ENCODE measurements at places on chromosomes 12 and 14.

DNA sequence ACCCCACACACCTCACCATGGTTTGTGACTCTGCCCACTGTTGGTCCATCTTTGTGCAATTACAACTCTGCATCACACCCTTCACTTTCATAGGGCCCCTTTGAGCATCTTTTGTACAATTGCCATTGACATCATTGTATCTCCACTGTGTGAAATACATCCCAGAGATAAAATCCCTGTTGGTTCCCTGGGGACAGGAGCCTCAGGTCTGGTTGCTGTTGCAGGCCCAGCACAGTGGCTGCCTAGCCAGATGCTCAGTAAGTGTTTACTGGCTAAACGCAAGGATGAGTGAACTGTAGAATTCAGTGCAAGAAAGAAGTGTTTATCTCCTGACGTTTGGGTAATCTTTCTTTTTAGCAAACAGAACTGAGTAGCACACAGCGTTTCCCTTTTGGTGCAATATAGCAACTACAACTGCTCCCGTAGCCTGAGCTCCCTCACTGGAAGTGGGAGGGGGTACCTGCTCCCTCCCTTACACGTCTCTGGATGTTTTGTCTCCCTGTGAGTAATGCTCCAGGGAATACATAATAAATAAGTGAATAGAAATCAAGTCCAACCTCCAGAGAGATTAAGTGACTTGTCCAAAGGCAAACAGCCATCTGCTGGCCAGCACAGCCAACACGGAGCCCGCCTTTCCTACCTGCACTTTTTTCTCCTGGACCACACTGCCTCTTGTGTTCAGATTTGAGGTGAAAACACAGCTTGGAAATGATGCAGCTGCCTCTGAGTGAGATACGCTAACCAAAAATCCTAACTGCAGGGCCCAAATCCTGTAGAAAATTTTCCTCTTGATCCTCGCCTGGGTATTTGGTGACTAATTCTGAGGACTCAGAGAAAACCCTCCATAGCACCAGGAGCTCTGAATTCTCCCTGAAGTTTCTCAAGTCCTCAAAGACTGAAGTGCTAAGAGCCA is 27.4 kb downstream of the GALNT16 start:
- DNase-seq = no peak

DNA sequence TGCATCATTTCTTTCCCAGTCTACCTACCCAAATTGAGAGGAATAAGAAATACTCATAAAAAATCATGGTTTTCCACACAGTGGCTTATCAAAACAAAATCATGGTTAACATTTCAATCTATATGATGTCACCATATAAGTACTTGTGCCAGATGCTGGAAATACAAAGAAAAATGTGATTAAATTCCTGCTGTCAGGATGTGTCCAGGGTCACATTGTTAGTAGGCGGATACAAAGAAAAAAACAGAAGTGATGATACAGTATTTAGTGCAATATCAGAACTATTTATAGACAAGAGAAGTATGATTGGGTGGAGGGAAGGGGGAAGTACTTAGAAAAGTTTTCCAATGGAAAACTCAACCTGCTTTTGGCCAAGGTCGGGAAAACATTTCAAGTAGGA is 47.0 kb upstream of the OR6J1 start:
- no peak for DNase-seq

- DNase-seq = no peak
These were observed 191.9 kb downstream of the SOX5 start for GRCh38 chr12:23757541-23757962.

DNA sequence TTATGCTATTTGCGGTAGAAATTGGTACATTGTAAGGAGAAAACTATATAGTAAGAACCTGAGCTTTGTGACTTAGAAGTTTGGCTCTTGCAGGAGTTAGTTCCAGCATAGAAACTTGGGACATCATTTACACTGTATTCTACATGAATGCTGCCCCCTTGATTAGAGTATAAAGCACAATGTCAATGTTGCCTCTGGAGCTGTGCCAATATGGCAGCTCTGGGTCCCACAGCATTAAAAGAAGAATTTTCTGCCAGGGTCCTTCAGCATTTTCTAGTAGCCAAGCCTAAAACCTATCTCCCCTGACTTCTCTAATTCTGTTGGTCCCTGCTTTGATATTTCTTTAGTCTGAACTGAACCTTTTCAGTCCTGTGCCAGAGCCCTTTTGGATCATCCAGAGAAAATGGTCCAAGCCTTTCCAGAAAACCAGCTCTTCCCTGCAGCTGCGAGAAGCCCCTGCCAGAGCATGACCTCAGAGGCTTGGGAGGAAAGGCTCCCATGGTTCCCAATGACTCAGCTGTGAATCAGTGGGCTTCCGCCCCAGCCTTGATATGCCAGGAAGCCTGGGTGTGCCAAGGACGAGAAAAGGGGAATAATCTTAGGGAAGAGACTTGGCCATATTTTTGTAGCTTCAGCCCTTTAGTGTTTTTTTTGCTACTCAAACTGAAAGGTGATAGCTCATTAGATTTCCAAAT is 43.2 kb downstream of the PLEKHG7 start:
- no peak for DNase-seq

DNA sequence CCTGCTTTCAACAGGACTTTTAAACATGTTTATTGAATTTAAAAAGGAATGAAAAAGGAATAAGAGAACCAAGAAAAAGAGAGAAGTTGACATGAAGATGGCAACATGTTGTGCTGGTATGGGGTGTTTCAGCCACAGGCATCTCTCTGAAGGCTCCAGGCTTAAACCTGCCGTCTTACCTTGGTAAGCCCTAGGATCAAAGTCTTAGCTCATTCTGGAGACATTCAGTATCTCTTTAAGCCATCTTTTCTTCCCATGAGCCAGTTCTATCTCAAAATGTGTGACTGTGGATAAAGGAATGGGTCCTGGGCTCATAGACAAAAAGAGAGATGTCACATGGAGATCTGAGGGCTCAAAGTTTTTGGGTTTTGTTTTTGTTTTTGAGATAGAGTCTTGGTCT is 1.6 kb upstream of the TFCP2 start:
- DNase-seq = no peak

GRCh38 chr12:11685716-11686115 is 36.2 kb downstream of the ETV6 start:
- no peak for DNase-seq

DNA sequence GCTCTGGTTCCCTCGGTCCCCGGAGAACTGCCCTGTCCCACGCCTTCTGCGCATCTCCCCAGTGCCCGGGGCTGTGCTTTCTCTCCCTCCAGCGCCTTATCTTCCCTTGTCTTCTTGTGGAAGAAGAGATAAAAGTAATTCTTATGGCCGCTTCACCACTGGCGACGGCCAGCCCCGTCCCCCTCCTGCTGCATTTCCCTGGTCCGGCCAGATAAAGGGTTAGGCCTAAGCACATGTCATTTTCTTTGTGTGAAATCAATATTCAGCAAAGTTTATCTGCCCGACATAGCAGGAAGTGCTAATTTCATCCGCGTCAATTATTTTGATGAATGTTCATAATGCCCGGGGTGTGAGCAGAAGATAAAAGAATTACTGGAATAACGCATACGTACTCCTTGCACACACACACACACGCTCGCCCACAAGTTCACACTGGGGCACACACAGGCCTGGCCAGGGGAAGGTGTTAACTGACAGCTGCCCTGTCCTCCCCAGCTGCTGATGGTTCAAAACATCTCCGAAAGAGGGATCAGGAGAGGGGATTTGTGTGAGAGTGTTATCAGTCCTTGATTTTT is 177.7 kb upstream of the LHX5 start:
- DNase-seq = no peak

GRCh38 chr12:6899837-6900519 is 4.6 kb upstream of the LRRC23 start:
- no peak for DNase-seq

- no peak for DNase-seq
These were observed 724 bp upstream of the CS start for GRCh38 chr12:56300644-56301464.
